ENCODE measurements at places on chromosomes 4 and X. TPM values are rescaled to one million over a fixed set of nuclear protein-coding genes. Genes with fewer than 3 reads are reported as not detected.

GRCh38 chr4:158770671-158771070 is 1.8 kb downstream of the FNIP2 start:
- DNase-seq = no peak

- no peak for DNase-seq
Measured at GRCh38 chr4:5928274-5928673, 35.4 kb upstream of the CRMP1 start.

The RIPPLY1 gene
- total RNA-seq = not detected

DNA sequence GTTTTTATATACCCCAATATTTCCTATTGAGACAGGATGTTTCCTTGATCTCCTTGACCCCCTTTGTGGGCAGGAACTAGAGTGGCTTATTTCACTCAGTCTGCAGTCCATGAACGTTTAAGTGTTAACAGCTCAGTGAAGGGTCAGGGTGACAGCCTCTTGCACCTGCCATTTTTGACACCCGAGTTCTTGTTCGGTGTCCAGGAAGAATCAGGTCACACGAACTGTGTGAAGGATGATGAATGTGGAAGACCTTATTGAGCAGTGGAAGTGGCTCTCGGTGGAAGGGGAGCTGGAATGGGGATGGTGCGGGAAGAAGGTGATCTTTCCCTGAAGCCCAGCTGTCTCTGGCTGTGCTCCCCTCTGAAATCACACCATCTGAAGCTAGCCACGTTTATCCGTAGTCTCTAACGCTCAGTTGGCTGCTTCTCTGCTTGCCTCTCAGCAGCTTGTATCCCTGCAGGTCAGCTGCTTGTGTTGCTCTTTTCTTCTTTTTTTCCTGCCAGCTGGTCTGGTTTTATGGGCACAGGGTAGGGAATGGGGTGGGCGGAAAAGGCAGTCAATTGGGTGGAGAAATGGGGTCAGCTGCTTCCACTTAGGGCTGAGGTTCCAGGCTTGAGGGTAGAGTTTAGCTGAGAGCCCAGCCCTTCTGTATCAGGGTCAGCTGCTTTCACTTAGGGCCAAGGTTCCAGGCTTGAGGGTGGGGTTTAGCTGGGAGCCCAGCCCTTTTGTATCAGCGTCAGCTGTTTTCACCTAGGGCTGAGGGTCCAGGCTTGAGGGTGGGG is 29.0 kb upstream of the CCNG2 start:
- no peak for DNase-seq

The NEIL3 gene
- not detected for total RNA-seq

DNA sequence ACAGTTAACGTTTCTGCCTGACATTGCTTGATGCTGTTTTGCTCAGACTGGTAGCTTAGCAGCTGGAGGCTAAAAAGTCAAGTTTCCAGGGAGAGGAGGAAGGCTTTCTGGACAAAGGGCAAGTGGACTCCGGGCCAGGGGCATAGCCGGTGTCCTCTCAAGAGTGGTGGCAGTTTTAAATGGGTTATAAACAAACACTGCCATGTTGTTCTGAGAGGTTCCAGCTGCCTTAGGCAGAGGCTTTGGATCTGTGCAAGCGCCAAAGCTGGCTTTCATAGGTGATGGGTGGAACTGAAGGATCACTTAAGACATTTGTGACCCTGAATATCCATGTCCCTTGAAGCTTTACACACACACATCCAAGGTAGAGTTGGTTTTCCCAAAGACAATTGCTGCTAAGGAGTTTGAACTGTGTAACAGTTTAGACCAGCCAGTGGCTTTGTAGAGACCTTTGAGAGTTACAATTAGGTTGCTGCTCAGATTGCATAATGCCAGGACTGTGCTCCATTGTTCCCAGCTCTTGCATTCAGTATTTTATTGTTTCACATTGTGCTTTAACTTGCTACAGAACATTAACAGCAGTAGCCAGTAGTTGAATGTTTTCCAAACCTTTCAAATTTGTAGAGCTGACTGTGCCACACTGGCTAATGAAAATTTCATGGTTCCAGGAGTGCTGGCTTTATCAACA is 54.1 kb upstream of the AP1S2 start:
- DNase-seq = no peak

- no peak for DNase-seq
Measured at GRCh38 chr4:6991771-6992557, 51.2 kb upstream of the TADA2B start.

The BMPR1B gene
- total RNA-seq = 12.9 TPM

The CT47B1 gene
- total RNA-seq = not detected

The PNPLA4 gene
- total RNA-seq = 0.95 TPM

- no peak for DNase-seq
Measured at GRCh38 chrX:117487421-117487820, 629.2 kb downstream of the KLHL13 start.

GRCh38 chr4:134345244-134345643 is 143.7 kb upstream of the PABPC4L start:
- DNase-seq = no peak

- DNase-seq = no peak
Measured at GRCh38 chr4:27638163-27638915, 777.7 kb downstream of the STIM2 start.

GRCh38 chr4:90317785-90318184 is 190.6 kb downstream of the CCSER1 start:
- no peak for DNase-seq

- DNase-seq = no peak
Measured at GRCh38 chr4:26701786-26702227, 117.9 kb downstream of the TBC1D19 start.

GRCh38 chr4:52964011-52964410 is 101.9 kb downstream of the RASL11B start:
- DNase-seq = no peak

The USP17L25 gene
- not detected for total RNA-seq

DNA sequence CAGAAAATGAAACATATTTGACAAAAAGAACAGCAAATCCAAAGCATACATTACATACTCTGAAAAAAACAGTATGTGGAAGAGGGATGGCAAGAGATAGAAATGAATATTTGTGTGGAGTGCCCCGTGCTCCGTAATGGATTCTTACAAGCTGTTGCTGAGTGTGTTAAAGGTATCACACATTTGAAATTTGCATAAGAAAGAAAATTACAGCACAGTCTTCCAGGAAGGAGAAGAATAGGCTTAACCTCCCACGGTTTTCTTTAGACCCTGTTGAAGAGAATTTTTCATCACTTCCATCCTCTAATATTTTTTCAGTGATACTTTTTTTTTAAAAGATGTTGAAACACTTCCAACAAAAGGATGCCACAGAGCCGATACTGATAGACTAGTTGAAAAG is 1489.4 kb downstream of the RAPGEF2 start:
- DNase-seq = no peak

- DNase-seq = peak; percentile 47
Measured at GRCh38 chr4:56799824-56800756, 21.4 kb downstream of the SPINK2 start.

- no peak for DNase-seq
Measured at GRCh38 chr4:121397941-121398601, 17.3 kb upstream of the QRFPR start.

DNA sequence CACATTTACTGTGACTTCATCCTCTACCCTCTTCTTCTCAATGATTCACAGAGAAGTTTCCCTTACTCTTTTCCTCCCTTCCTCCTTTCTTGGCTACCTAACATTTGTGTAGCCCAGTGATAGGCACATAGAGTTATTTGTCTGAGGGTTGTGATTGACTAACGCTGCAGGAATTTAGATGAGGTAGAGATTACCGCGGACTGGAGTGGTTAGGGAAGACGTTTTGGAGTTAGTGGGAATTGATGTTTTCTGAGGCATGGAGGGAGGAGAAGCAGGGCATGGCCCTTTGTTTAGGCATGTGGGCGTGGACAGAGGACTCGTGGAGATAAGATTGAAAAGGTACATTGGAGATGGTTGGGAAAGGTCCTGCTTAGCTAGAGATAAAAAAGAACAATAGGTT is 246.7 kb downstream of the GPAT3 start:
- no peak for DNase-seq

GRCh38 chr4:94944726-94945125 is 187.0 kb downstream of the BMPR1B start:
- no peak for DNase-seq

DNA sequence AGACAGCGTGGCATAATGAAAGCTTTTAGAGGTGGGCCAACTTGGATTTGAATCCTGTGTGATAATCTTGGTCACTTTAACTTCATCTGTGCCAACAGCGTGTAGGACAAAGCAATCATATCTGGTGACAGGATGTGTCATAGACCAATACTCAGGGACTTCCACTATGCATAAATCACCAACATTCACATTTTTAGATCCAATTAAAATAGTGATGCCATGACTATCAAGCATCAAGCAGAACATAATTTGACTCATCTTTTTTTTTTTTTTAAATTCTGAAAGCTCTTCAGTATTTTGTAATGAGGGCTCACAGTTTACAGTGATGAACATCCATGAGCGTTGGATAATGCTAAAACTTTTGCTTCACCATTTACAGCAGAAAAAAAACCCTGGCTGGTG is 27.3 kb upstream of the RAPGEF2 start:
- no peak for DNase-seq

The POF1B gene
- 0.81 TPM for total RNA-seq

DNA sequence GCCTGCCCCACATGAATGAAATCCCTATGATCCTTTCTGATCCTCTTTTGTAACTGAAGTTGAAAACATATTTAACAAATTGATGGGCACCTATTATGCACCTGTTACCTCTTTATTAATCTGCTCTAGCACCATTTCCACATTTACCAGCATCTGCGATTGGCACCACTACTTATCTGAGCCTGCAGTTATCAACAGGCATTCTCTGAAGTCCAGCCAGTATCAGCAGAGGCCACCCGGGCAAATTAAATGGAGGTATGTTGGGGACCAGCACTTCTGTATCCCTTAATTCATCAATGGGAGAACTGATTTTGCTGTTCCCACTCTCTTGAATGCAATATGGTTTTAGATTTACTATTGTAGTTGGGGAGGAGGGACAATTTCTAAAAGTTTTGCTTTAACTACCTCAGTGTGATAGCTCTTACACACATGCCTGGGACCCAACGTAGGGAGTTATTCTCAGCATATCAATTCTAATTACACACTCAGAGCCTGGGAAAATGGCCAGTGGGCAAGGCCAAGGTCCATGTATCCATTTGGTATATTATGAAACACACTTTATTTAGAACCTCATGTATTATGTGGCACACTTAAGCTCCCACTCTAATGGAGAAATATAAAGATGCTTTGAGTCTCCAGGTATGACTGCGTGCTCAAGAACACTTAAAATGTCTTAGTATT is 1927.1 kb upstream of the PCDH7 start:
- DNase-seq = no peak

DNA sequence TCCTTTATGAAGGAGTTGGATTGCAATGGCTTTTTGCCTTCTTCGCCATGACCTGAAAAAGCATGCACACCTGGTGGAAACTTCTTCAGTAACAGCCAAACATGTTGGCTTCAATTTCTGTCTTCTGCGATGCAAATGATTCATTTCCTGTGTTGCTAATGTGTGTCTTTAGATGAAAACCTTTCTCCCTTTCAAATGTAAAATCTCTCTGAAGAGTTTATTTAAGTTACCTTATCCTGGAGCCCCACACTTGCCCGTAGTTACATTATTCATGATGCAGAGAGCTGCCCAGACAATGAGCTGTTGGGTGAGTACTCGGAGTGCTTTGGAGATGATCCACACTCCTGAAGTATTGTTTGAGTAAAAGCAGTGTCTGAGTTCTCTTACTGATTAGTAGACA is 1100.9 kb downstream of the RPA4 start:
- DNase-seq = no peak

DNA sequence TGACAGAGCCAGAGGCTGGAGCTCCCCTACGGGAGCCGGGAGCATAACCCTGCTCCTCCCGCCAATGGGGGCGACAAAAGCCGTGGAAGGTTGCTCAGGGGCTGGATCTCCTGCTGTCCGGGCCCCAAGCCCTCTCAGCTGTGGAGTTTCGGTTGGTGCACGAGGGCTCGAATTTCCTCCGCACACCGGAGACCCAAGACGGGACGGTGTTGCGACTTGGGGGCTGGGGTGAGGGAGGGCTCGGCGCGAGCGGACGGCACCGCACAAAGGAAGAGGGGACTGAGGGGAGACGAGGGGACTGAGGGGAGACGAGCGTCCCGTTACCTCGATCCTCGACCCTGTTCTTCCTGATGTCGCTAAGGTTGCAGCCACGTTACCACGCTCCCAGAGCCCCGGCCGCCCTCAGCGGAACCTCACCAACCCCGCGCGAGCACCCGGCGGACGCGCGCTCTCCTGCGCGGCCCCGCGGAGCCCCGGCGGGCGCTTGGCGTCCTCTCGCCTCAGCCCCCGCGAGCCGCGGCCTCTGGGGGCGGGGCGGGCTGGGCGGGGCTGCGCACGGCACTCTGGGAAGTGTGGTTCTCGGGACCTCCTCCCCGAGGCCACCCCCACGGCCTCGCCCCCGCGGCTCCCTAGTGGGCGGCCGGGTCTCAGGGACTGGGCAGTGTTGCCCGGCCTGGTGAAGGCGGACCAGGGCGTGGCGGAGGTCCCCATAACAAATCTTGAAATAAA is at the start of gene KLHL8:
KLHL8 (minus strand) TSS at position 525 of the 729 bp plus-strand sequence. CDS start 25,079 bp downstream, outside the sequence.
- DNase-seq = peak; percentile 38

The CSAG2 gene
- not detected for total RNA-seq

- DNase-seq = no peak
Measured at GRCh38 chrX:39869846-39870601, 227.7 kb downstream of the BCOR start.
